ENCODE measurements at places on chromosomes 5 and 9.
A peak's percentile ranks its signal among the peaks of the same experiment; 100 is the strongest.

DNA sequence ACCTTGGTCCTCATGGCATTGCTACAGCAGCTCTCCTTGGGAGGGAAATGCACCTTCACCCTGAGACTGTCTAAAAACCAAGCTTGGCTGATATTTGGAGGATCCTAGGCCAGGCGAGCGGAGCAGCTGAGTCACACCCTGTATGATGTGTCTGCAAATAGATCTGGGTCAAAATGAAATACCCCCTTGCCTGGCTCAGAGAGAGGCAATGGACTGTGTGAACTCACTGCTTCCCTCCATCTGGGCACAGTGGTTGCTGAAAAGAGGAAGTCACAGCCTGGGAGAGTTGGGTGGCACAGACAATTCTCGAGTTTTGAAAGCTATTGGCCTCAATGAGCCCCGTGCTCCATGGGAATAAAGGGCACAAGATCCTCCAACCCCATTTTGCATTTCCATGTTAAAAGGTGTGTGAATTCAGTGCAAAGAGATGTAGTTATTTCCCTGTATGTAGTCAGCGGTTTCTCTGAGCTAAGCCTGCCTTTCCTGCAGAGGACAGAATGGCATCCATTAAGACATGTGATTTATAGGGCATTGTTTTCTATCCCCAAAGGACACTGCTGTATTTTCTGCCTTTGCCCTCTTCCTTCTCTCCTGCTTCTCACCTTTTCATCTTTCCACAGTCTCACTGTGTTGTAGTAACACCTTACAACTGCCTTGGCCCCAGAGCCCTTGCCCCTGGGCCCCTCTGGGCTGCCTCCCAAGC, 177.2 kb downstream of the GADD45G start:
- DNase-seq: peak; percentile 97

DNA sequence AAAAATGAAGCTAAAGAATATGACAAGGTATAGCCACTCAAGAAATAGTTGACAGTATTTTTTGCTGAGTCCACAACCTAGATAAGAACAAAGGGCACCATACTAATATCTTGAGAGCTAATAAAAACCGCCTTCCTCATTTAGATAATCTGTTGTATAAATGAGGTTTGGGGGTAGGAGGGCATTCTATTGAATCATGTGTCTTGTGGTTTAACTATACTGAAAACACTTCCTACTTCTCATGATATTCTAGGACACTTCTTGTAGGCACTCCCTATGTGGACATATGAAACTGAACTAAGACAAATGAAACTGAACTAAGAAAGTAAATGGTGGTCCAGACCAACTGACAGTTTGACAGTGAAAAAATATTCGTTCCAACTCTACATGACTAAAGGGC, 1268.5 kb upstream of the C9orf72 start:
- peak; percentile 92 for DNase-seq

DNA sequence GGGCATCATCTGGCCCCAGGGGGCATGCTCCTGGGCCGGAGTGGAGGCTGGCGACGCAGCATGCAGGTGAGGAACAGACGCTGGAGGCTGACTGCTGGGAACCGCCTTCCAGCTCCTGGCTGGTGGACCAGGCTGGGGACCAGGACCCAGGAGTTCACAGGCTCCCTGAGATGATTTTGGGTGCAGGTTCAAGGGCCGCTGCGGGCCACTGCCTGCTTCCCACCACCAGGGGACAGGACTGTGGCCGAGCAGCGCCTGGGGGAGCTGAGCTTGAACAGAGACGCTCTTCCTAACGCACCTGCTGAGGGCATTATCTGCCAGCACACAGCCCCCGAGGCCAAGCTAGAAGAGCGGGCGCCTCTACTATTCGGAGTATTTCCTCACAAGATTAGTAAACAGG, 132.1 kb upstream of the RAPGEF1 start:
- DNase-seq: no peak

DNA sequence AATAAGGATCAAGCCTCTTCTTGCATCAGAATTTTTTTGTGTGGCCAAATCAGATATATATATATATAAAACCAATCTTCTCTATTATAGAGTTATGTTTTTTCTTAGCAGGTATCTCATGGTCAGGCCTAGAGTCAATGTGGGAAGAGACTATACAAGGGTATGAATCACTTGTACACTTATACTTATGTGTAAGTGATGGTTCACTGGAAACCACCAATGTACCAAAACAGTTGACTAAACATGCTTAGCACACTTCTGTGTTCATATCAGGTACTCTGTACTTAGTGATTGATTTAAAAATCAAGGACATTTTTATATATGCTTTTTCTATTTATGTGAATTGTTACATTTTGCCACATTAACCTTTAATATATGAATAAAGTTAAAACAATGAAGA, 92.6 kb downstream of the CWC27 start:
- DNase-seq: no peak

All from MV-4-11 (cell line).